ENCODE measurements at places on chromosomes 7 and 10.

GRCh38 chr10:60508037-60508436 lies 118.4 kb upstream of the ANK3 start:
- DNase-seq = no peak

GRCh38 chr10:93471110-93471651 lies 11.0 kb downstream of the MYOF start:
- DNase-seq = peak; percentile 98

DNA sequence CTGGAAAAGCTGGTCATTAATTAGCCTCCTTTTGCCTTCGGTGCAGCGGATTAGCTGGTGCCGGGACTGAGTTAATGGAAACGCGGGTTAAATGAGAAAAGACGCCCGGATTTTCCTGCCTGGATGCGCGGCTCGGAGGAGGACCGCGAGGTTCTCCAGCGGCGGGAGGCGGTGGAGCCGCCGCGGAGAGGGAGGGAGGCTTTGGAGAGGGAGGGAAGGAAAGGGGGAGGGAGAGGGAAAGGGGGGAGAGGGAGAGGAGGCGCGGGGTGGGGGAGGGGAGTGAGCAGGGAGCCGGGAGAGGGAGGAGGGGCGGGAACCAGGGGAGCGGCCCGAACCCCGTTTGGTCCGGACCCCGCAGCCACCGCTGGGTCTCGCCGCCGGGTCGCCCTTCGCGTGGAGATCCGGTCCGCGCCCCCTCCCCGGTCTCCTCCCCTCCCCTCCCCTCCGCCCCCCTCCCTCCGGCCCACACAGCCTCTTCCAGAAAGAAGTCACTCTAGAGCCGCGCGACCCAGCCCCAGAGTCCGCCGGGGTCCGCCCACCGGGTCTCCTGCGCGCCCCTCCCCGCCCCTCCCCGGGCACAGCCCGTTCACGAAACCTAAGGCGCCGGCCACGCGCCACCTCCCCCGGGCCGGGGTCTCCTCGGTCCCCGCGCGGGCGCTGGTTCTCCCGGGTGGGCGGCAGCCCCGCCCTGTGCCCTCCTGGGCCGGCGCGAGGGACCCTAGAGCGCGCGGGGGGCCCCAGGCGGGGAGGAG lies 347.5 kb downstream of the DNAJB6 start:
- no peak for DNase-seq

GRCh38 chr7:20083781-20084180 lies 133.4 kb downstream of the MACC1 start:
- DNase-seq = peak; percentile 51

GRCh38 chr7:106064316-106064715 lies 47.8 kb downstream of the SYPL1 start:
- DNase-seq = no peak

GRCh38 chr10:61855771-61856170 lies 45.7 kb upstream of the ARID5B start:
- DNase-seq = no peak

- no peak for DNase-seq
Observed at GRCh38 chr7:51082096-51082840, 234.3 kb downstream of the COBL start.

- no peak for DNase-seq
Observed at GRCh38 chr10:80540136-80540535, 2.4 kb downstream of the SH2D4B start.

DNA sequence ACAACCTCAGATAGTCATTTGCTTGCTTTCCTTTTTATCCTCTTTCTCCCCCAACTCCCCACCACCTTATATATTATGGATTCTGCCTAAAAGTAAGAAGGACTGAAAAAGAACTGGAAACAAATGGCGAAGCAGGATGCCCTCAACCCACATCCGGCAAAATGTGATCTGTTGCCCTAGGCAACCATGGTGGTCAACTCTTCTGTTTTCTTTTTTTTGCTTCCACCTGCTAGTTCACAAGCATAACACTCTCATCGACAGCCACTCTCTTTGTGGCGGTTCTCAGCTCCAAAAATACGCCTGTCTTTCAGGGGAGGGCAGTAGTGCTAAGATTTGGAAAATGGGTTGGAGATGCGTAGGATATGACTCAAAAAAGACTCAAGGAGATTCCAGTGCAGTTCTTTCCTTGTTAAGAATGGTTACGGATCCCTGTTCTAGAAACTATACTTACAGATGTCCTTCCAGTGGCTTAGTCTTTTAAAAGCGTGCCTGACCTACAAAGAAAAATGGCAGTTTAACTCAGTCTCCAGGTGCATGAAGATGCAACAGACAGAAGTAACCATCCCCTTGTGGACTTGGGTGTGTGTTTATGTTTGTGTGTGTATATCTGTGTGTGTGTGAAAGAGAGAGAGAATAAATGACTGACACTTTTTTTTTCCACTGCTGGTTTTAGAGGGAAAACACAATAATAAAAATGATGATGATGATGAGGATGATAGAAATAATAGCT lies 10.7 kb downstream of the APBB1IP start:
- no peak for DNase-seq

All from HT1080 (cell line).